ENCODE measurements at places on chromosomes 2 and 18. TPM values are rescaled to one million over a fixed set of nuclear protein-coding genes. Genes with fewer than 3 reads are reported as not detected.
A peak's percentile ranks its signal among the peaks of the same experiment; 100 is the strongest.

Gene FSIP2
- total RNA-seq: 0.34 TPM

Gene IL36RN
- not detected for total RNA-seq

Gene CRYBA2
- not detected for total RNA-seq

Gene TNFAIP6
- total RNA-seq: 0.32 TPM

Gene FAM237A
- not detected for total RNA-seq

Gene LOXL3
- total RNA-seq: 1.2 TPM

Gene FAHD2A
- total RNA-seq: 28.4 TPM

Gene KCNG2
- total RNA-seq: 0.20 TPM

Gene ABCA12
- total RNA-seq: not detected

Gene MAPRE3
- 101 TPM for total RNA-seq

DNA sequence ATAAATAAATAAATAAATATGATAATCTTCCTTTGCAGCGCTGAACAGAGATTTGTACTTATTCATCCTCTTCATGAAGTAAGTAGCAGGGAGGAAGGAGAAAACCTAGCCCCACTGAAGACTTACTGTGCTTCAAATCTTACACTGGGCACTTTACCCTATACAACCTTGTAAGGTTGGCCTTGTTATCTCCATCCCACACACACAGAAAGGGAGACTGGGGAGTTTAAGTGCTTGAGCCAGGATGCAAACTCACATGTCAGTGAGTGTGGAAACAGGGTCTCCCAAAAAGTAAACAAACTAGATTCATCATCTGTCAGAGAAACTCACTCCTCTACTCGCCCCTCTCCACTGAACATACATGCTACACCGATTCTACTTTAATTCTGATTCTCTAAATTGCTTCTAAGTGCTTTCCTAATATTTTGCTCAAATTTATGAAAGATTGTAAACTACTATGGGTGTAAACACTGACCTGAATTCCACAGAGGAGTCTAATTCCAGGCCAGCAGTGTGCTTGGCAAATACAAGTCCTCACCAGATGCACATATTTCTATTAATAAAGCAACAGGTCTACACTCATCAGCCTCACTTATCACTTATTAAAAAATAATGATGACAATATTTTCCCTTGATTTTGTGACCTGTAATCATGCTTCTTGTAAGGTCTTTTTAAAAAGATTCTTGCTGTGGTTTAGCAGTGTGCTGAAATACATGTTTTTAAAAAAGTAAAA, 155.5 kb downstream of the TCF4 start:
- no peak for DNase-seq

GRCh38 chr2:46719487-46719886, 196.1 kb downstream of the MCFD2 start:
- DNase-seq: no peak

DNA sequence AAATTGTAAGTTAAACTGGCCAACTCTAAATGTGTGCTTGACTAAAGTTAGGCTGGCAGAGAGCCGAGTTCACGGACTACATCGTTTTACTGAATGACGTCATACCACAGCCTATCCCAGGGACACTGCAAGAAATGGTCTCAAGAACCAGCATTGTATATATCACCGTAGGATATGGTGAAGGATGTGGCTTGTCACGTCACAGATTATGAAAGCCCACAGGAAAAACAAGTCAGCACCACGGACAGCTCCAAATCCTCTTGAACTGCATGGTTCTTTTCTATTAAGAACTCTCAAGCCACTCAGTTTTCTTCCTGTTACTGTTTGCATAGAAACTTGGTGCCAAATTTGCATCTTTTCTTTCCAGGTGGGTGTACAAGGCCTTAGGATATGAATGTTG, 85.1 kb upstream of the ACAA2 start:
- no peak for DNase-seq

DNA sequence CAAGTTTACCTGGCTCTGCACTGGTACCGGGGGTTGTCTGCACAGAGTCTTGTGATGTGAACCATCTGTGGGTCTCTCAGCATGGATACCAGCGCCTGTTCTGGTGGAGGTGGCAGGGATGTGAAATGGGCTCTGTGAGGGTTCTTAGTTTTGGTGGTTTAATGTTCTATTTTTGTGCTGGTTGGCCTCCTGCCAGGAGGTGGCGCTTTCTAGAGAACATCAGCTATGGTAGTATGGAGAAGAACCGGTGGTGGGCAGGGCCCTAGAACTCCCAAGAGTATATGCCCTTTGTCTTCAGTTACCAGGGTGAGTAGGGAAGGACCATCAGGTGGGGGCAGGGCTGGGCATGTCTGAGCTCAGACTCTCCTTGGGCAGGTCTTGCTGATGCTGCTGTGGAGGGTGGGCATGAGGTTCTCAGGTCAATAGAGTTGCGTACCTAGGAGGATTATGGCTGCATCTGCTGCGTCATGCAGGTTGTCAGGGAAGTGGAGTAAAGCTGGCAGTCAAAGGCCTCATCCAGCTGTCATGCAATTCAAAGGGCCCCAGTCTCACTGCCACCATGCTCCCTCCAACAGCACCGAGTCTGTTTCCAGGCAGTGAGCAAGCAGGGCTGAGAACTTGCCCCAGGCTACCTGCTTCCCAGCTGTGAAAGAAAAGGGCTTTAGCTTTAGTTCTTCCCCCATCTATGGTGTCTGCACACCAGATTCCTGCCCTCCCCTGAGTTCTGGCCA, 278.0 kb downstream of the METTL4 start:
- DNase-seq: no peak

GRCh38 chr2:109210431-109211200, 81.6 kb downstream of the SH3RF3 start:
- no peak for DNase-seq

- no peak for DNase-seq
Observed at GRCh38 chr2:174753038-174753633, 11.1 kb downstream of the CHRNA1 start.

GRCh38 chr2:1431886-1432400, 18.7 kb downstream of the TPO start:
- DNase-seq: no peak

GRCh38 chr2:74675090-74675489, 21.0 kb downstream of the SEMA4F start:
- DNase-seq: no peak

DNA sequence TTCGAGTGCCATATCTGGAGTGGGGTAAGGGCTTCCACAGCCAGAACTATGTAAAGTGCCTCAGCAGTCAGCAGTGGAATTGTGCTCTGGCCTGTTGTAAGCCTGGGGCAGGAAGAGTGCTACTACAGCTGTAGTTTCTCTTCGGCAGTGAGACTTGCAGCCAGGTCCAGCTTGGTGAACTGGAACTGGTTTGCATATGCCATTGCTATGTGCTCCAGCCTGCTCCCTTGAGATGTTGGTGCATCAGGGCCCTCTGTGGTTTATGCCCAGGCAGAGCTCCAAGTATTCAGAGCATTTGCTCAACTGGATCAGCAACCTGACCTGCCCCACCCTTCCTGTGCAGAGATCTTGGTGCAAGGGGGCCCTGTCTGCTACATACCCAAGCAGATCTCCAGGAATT, 47.8 kb downstream of the ZNF804A start:
- DNase-seq: no peak

GRCh38 chr2:15864176-15864769, 76.1 kb upstream of the MYCN start:
- DNase-seq: no peak

- DNase-seq: no peak
Observed at GRCh38 chr18:3035635-3036034, 22.7 kb upstream of the LPIN2 start.

- DNase-seq: no peak
Observed at GRCh38 chr2:103287746-103288145, 525.9 kb downstream of the TMEM182 start.

- no peak for DNase-seq
Observed at GRCh38 chr2:3066831-3067230, 310.8 kb downstream of the EIPR1 start.

- no peak for DNase-seq
Observed at GRCh38 chr18:66548747-66549146, 55.1 kb downstream of the CDH19 start.

DNA sequence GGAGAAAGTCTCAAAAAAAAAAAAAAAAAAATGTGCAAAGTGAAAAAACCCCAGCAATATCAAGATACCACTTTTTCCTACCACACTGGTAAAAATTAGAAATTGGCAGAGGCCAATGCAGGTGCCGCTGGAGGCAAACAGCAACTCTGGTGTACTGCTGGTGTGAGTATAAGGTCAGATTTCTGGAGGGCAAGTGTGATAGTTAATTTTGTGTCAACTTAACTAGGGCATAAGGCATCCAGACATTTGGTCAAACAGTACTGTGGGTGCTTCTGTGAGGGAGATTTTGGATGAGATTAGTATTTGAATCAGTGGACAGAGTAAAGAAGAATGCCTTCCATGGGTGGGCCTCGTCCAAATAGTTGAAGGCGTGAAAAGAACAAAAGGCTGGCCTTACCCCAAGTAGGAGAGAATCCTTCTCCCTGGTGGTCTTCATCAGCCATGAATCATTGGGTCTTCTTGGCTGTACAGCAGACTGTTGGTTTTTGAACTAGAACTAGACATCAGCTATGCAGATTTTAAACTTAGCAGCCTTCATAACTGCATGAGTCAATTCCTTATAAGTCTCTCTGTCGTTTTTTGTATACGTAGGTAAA, 52.8 kb upstream of the FHL2 start:
- no peak for DNase-seq

DNA sequence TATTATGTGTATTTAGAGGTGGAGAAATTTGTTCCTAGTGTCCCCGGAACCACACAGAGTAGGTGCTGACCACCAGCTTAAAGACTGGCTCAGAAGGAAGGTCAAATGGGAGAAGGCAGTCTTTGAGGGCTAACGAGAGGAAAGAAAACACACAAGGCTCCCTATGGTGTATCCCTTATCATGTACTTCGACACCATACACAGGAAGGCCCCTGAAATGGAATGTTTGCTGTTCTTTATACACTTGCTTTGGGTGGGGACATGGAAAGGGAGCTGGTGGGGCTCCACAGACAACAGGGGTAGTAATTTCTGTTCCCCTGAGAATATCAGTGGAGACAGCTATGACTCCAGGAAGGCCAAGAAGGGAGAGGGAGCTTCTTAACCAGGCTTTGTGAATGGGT, 6.0 kb downstream of the EPAS1 start:
- DNase-seq: no peak

- DNase-seq: no peak
Observed at GRCh38 chr2:160034396-160034795, 28.0 kb downstream of the PLA2R1 start.

DNA sequence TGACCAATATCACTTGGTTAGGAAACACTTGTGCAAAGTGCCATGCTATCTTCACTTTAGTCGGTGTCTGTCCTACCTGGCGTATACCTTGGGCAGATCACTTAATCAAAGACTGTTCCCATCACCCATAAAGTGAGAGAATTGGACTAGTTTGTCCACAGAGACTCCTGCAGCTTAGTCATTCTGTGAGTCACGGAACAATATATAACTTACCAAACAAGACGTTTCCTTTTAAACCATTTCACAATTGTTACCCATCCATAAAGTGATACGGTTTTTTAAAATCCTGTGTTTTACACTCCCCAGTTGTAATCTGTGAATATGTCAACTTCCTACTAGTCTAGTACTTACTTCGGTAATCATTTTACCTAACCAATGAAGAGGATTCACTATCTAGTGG, 499.3 kb upstream of the SMIM21 start:
- no peak for DNase-seq

GRCh38 chr2:230205034-230205433, 14.8 kb downstream of the SP110 start:
- DNase-seq: no peak

- no peak for DNase-seq
Observed at GRCh38 chr2:236541008-236541562, 28.5 kb upstream of the ACKR3 start.

DNA sequence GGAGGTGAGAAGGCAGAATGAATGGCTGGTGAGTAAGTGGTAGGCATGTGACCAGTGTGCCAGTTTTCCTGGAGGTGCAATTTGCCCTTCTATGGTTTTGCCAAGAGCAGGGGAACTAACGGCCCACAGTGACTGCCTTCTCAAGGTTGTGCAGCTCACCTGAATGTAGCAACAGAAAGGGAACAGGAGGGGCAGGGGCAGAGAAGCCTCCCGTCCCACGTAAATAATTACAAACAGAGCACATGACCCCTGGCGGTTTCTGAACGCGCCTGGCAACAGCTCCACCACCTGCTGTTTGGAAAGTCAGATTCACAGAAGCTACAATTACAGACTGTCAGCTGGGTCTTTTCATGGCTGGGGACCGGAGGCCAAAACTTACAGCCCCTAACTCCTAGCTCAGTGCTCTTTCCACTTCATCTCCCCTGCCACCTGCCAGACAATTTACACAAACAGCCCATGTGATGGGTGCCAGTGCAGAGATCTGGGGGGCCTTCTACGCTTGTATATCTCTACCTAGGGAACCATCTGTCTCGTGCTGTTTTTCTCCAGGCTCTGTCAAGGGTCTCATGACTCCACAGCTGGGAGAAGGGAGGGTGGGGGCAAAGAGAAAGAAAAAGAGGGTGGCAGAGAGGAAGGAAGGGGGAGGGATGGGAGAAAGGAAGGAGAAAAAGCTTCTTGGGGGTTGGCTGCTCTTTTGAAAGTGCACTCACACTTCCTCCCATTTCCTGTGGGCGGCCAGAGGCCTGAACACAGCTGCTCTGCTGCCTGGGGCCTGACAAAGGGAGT, 69.6 kb downstream of the POLR1A start:
- peak; percentile 91 for DNase-seq

GRCh38 chr18:54503131-54503894, 87.7 kb upstream of the DYNAP start:
- no peak for DNase-seq

GRCh38 chr18:934518-935133, 30.0 kb downstream of the ADCYAP1 start:
- no peak for DNase-seq

GRCh38 chr2:40087434-40087833, 308.4 kb upstream of the THUMPD2 start:
- DNase-seq: no peak

GRCh38 chr2:158457092-158457825, 507 bp downstream of the PKP4 start:
- DNase-seq: peak; percentile 74

- peak; percentile 68 for DNase-seq
Observed at GRCh38 chr2:217707131-217707611, 295.6 kb downstream of the TNS1 start.

- no peak for DNase-seq
Observed at GRCh38 chr2:86790676-86791572, at the start of gene CD8A. CD8A (minus strand) TSS chr2:86790913; CDS start chr2:86790825, 88 bp downstream.

All from psoas muscle (tissue), 8 donors.